Sigmoid colon (tissue), 7 donors: ENCODE measurements at places on chromosomes 4 and X. TPM values are rescaled to one million over a fixed set of nuclear protein-coding genes. Genes with fewer than 3 reads are reported as not detected.

The AMOT gene
- 19.3 TPM for total RNA-seq

The STBD1 gene
- total RNA-seq = 11.0 TPM

DNA sequence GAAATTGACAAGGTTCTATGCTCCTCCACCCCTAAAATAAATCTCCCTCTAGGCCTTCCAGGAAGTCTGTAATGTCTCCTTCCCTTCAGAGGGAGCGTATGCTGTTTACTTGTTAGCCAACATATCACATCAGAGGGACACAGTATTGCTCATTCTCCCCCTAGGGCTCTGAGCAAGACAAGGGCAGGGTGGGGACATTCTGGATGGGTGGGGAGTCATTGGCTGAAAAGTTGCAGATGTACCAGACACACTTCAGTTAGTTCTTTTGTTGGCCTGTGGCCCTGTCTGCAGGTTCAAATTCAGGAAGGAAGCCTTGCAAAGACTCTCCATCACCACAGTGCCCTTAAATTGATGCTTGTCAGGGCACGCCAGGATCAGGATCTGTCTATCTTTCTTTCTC is 106.3 kb upstream of the TEX13D start:
- H3K27me3 ChIP-seq = no peaks in the 10 kb centered on the region
- no peak overlapping the region for H3K4me3 ChIP-seq
- H3K27ac ChIP-seq = no peak overlapping the region
- DNase-seq = no peak
- H3K4me1 ChIP-seq = no peaks in the 10 kb centered on the region
- H3K36me3 ChIP-seq = no peaks in the 10 kb centered on the region

The MAGEB10 gene
- total RNA-seq = not detected

DNA sequence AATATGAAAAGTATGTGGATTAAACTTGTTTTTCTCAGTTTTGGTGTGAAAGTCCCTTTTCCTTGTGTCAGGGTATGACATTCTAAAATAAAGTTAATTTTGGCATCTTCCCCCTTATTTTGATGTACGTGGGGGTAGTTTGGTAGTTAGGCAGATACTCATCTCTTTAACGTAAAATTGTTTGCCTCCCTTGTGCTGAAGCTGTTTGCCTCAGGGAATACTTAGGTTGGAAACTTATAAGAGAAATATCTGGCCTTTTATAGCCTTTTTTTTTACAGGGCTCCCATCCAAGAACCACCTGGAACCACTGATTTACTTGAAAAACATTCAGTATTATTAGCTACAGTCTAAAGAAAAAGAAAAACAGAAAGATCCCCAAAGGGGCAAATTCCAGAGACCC is 85.5 kb downstream of the PHEX start:
- H3K27me3 ChIP-seq = no peaks in the 10 kb centered on the region
- H3K4me1 ChIP-seq = no peaks in the 10 kb centered on the region
- no peak overlapping the region for H3K4me3 ChIP-seq
- no peaks in the 10 kb centered on the region for H3K36me3 ChIP-seq
- no peak for DNase-seq

The SH3RF1 gene
- 12.5 TPM for total RNA-seq

The RRH gene
- total RNA-seq = not detected

GRCh38 chr4:169765835-169766234 is 8.1 kb upstream of the HPF1 start:
- no peak overlapping the region for H3K4me3 ChIP-seq
- DNase-seq = no peak
- no peak overlapping the region for H3K27ac ChIP-seq
- no peaks in the 10 kb centered on the region for H3K27me3 ChIP-seq
- H3K4me1 ChIP-seq = no peaks in the 10 kb centered on the region
- no peaks in the 10 kb centered on the region for H3K36me3 ChIP-seq

- no peaks in the 10 kb centered on the region for H3K36me3 ChIP-seq
- no peak overlapping the region for H3K4me3 ChIP-seq
- no peaks in the 10 kb centered on the region for H3K4me1 ChIP-seq
- no peak overlapping the region for H3K27ac ChIP-seq
- H3K27me3 ChIP-seq = no peaks in the 10 kb centered on the region
Observed at GRCh38 chrX:103552236-103552635, 32.9 kb upstream of the RAB40A start.

DNA sequence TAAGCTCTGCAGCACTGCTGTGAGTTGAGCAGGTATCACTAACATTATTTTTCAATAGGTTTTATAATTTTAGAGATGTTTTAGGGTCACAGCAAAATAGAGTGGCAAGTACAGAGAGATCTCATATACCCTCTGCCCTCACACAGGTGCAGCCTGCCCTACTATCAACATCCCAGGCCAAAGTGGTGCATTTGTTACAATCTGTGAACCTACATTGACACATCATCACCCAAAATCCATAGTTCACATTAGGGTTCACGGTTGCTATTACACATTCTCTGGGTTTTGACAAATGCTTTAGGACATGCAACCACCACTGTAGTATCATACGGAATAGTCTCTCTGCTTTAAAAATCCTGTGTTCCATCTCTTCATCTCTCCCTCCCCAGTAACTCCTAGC is 173.1 kb downstream of the DHX15 start:
- no peaks in the 10 kb centered on the region for H3K4me1 ChIP-seq
- H3K4me3 ChIP-seq = no peak overlapping the region
- H3K27me3 ChIP-seq = no peaks in the 10 kb centered on the region
- DNase-seq = no peak

- H3K4me1 ChIP-seq = no peaks in the 10 kb centered on the region
- no peaks in the 10 kb centered on the region for H3K36me3 ChIP-seq
- H3K27me3 ChIP-seq = no peaks in the 10 kb centered on the region
Observed at GRCh38 chrX:27966492-27966891, 14.8 kb downstream of the DCAF8L1 start.

DNA sequence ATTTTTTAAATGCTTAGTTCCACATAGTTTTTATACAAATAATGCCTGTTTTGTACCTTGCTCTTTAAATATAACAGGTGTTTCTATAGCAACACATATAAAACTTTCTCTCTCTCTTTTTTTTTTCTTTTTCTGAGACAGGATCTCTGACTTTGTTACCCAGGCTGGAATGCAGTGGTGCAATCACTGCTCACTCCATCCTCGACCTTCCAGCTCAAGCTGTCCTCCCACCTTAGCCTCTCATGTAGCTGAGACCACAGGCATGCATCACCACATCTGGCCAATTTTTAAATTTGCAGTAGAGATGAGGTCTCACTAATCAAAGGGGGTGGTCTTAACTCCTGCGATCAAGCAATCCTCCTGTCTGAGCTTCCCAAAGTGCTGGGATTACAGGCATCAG is 18.3 kb upstream of the SULT1E1 start:
- no peaks in the 10 kb centered on the region for H3K27me3 ChIP-seq
- H3K4me1 ChIP-seq = no peaks in the 10 kb centered on the region
- no peak overlapping the region for H3K4me3 ChIP-seq
- no peak for DNase-seq
- no peaks in the 10 kb centered on the region for H3K36me3 ChIP-seq

The JCHAIN gene
- total RNA-seq = 1.6 TPM

The NAA11 gene
- not detected for total RNA-seq

The NPY1R gene
- total RNA-seq = 0.95 TPM

DNA sequence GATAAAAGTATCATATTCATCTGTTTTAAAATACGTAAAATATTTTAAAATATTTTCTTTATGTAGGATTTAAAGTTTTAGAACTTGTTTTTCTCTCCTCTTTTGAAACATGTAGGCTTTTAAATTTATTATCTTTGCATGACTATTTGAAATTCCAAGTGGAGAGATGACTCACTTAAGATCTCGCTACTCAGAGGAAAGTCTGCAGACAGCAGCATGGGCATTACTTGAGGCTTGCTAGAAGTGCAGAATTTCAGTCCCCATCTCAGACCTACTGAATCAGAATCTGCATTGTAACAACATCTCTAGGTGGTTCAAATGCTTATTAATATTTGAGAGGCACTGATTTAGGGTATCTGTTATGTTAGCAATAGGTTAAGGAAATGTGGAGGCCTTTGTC is 225.7 kb upstream of the ARX start:
- DNase-seq = no peak
- H3K36me3 ChIP-seq = no peaks in the 10 kb centered on the region
- H3K27me3 ChIP-seq = no peaks in the 10 kb centered on the region
- no peaks in the 10 kb centered on the region for H3K4me1 ChIP-seq

DNA sequence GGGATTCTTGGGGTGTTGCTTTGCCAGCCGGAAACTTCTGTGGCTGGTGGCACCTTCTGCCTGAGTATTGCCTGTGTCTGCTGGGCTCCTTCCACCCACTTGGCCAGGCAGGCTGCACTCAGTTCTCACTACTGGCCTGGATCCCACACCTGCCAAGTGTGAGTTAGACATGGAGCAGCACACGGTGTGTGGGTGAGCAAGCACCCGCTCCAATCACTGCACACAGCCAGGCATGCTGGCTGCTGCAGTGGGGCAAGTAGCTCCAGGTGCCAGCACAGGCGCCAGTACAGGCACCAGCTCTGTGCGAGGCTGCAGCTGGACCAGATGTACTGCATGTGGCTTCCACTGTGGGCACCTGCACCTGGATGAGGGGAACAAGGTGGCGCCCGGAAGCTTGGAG is 23.9 kb downstream of the DCUN1D4 start:
- peaks cover 12% of the 10 kb centered on the region for H3K4me1 ChIP-seq
- no peak overlapping the region for H3K27ac ChIP-seq
- H3K4me3 ChIP-seq = no peak overlapping the region
- H3K27me3 ChIP-seq = no peaks in the 10 kb centered on the region

- no peak overlapping the region for H3K4me3 ChIP-seq
- H3K4me1 ChIP-seq = no peaks in the 10 kb centered on the region
- no peak overlapping the region for H3K27ac ChIP-seq
- no peak for DNase-seq
- H3K36me3 ChIP-seq = no peaks in the 10 kb centered on the region
- no peaks in the 10 kb centered on the region for H3K27me3 ChIP-seq
Observed at GRCh38 chr4:124965497-124965891, 253.0 kb upstream of the ANKRD50 start.

DNA sequence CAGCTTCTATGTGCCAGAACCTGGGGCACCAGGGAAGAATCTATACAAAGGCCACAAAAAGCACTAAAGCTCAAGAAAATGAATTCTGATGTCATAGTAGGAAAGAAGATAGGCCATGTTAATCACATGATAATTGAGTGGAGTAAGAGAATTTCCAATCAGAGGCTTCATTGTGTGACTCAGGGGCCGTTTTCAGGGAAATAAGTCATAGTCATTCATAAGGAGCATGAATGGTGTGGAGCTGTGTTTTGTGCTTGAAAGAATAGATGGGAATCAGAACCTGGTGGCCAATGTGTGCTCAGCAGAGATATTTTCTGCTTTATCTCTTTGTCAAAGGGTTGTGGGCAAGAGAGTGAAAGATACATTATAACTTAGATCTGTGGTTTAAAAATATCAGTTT is 102.4 kb upstream of the ZDHHC15 start:
- H3K4me1 ChIP-seq = no peaks in the 10 kb centered on the region
- H3K27ac ChIP-seq = no peak overlapping the region
- no peak overlapping the region for H3K4me3 ChIP-seq
- no peaks in the 10 kb centered on the region for H3K27me3 ChIP-seq
- H3K36me3 ChIP-seq = no peaks in the 10 kb centered on the region
- DNase-seq = no peak

GRCh38 chrX:72105436-72105835 is 26.3 kb downstream of the RTL5 start:
- no peak for DNase-seq
- H3K27ac ChIP-seq = no peak overlapping the region
- H3K36me3 ChIP-seq = no peaks in the 10 kb centered on the region
- no peak overlapping the region for H3K4me3 ChIP-seq
- no peaks in the 10 kb centered on the region for H3K4me1 ChIP-seq
- no peaks in the 10 kb centered on the region for H3K27me3 ChIP-seq

GRCh38 chr4:15912961-15913630 is 25.4 kb downstream of the FGFBP1 start:
- H3K27me3 ChIP-seq = no peaks in the 10 kb centered on the region
- H3K27ac ChIP-seq = no peak overlapping the region
- peaks cover 11% of the 10 kb centered on the region for H3K4me1 ChIP-seq
- H3K36me3 ChIP-seq = no peaks in the 10 kb centered on the region
- no peak for DNase-seq

The NDST3 gene
- total RNA-seq = under 0.01 TPM

DNA sequence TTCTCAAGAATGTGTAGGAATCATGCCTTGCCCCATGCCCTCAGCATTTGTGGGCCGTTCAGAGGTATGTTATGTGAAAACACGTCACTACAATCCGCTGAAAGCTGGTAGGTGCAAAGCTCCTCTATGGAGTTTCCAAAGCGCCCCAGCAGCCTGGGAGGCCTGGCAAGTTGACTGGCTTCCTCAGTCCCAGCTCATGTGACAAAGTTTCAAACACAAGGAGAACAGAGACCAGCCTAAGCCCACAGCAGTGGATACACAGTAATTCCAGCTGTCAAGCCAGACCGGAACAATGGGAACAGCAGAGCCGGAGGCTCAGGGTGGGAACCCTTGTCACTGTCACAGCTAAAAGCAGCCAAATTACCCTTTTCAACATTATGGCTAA is 33.5 kb downstream of the NAT8L start:
- H3K4me1 ChIP-seq = no peaks in the 10 kb centered on the region
- DNase-seq = no peak
- no peak overlapping the region for H3K27ac ChIP-seq
- no peaks in the 10 kb centered on the region for H3K36me3 ChIP-seq
- no peaks in the 10 kb centered on the region for H3K27me3 ChIP-seq

GRCh38 chrX:12954981-12955380 is 19.9 kb upstream of the TMSB4X start:
- no peak overlapping the region for H3K27ac ChIP-seq
- H3K4me1 ChIP-seq = no peaks in the 10 kb centered on the region
- no peak overlapping the region for H3K4me3 ChIP-seq
- no peaks in the 10 kb centered on the region for H3K36me3 ChIP-seq
- DNase-seq = no peak
- no peaks in the 10 kb centered on the region for H3K27me3 ChIP-seq

- no peak overlapping the region for H3K4me3 ChIP-seq
- no peaks in the 10 kb centered on the region for H3K27me3 ChIP-seq
- DNase-seq = no peak
- H3K36me3 ChIP-seq = no peaks in the 10 kb centered on the region
Observed at GRCh38 chrX:115472131-115472530, 88.8 kb upstream of the PLS3 start.

- no peaks in the 10 kb centered on the region for H3K27me3 ChIP-seq
- no peak for DNase-seq
- H3K36me3 ChIP-seq = no peaks in the 10 kb centered on the region
- H3K4me1 ChIP-seq = no peaks in the 10 kb centered on the region
Observed at GRCh38 chr4:152464030-152464823, 71.7 kb downstream of the FBXW7 start.

DNA sequence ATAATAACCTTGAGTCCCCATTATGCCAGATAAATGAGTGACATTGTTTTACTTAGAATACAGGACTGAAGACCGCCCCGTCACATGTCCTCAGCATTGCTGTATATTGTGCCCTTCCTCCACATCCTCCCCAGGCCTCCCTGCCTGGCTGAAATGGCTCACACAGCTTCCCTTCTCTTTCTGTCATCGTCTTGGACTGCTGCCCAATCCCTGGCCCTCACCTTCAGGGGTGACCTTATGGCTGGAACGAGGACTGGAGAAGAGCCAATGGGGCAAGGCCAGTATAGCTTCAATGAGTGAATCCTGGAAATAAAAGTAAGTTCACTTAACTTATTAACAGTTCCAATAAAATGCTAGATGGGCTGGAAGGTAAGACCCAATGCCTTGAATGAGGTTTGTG is 2.7 kb downstream of the KCNE5 start:
- no peaks in the 10 kb centered on the region for H3K27me3 ChIP-seq
- peaks cover 7% of the 10 kb centered on the region for H3K4me1 ChIP-seq
- H3K36me3 ChIP-seq = no peaks in the 10 kb centered on the region
- no peak overlapping the region for H3K27ac ChIP-seq
- no peak for DNase-seq
